Testis (tissue), 5 donors: ENCODE measurements at places on chromosomes 11 and 22.

- no peak for DNase-seq
These were observed 29.8 kb downstream of the SGSM3 start for GRCh38 chr22:40400159-40400558.

- no peak for DNase-seq
These were observed 3.3 kb downstream of the OSBP2 start for GRCh38 chr22:30697975-30698374.

DNA sequence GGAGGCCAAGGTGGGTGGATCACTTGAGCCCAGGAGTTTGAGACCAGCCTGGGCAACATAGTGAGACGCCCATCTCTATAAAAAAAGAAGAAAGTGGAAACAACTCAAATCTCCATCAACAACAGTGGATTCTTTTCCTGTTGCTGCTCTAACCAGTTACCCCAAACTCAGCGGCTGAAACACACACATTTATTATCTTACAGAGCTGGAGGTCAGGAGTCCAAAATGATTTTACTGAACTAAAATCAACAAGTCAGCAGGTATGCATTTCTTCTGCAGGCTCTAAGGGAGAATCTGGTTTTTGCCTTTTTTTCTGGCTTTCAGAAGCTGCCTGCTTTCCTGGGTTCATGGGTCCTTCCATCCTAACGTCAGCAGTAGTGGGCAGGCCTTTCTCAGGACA is 11.7 kb upstream of the GCAT start:
- DNase-seq: no peak

DNA sequence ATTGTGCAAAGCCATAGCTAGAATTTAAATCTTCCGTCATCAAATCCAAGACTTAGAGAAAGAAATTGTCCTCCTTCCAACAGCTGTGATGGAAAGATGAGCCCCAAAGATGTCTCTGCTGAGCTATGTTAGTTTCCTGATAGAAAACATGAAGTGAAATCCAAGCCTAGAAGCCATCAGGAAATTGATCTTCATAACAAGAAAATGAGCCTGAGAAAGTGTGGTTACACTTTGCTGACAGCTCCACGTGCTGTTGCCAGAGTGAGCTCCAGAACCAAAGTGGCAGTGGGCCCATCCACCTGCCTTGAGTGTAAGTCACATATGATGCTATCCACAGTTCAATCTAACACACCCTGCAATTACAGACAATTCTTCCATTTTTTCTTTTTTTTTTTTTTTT is 58.0 kb upstream of the UBASH3B start:
- DNase-seq: no peak
